ENCODE measurements at places on chromosomes 5 and 9.

DNA sequence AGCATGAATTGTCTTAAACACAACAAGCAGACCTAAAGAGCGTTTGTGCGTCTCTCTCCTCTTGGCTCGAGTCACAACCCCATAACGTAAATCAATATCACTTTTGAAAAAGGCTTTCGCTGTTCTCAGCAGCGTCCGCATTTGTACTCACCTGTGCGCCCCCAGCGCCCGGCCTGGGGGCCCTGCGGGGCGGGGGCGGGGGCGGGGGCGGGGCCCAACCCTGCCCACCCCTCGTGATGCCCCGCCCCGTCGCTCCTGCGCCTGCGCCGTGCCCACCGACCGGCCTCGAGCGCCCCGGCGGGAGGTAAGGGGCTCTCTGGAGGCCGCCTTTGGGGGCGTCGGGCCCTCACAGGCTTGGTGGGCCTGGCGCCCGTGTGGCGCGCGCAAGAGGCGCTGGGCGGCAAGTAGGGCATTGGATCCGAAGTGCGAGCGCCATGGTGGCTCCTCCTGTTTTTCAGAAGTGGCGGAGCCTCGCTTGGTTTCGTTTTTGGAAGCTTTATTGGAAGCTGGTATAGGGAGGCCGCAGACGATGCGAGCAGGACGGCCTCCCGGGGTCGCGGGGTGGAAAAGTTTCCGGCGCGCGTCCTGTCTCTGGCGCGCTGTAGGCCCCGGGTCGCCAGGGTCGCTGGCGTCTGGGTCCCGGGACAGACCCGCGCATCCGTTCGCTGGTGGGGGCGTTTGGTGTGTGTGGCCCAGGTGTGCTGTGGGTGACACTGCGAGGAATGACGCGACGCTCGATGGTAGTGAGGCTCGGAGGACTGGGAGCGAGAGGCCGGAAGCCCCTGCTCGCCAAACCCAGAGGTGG lies at the start of gene STX17:
Gene STX17 (plus strand): TSS at position 252 of the 805 bp plus-strand sequence. CDS start 8,586 bp downstream, outside the sequence.
- peak; percentile 92 for ATAC-seq

DNA sequence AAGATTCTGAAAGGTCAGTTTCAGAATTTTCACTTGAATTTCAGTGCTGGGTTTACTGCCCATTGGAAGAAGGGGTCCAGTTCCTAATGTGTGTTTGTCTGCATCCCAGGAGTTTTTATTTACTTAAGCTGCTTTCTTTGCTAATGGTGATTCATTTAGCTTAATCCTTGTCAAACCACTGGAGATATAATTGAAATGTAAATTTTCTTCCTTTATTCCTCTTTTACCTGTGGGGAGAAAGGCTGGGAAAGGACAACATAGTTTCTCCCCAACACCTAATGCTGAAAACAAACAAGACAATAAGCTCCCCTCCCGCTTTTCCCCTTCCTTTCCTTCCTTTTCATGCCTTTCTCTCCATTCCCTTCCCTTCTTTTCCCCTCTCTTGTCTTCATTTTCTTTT lies 185.8 kb downstream of the KCTD16 start:
- ATAC-seq: no peak

- ATAC-seq: no peak
Measured at GRCh38 chr5:43148417-43148816, 27.7 kb downstream of the ZNF131 start.

DNA sequence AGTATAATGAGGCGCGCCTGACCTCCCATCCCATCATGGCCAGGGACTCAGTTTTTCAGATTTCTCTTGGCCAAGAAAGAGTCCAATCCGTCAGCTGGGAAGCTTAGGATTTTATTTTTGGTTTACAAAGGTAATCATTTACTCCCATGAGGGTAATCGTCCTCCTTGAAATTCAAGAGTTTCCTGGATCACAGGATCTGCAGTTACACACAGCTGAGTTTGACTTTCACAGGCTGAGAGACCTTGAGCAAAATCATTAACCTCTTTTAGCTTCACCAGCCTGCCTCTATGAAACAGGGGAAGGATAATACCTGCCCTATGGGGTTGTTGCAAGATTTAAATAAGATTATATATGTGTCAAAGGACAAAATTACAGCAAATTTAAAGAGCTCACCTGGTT lies 15.4 kb upstream of the AK3 start:
- no peak for ATAC-seq

DNA sequence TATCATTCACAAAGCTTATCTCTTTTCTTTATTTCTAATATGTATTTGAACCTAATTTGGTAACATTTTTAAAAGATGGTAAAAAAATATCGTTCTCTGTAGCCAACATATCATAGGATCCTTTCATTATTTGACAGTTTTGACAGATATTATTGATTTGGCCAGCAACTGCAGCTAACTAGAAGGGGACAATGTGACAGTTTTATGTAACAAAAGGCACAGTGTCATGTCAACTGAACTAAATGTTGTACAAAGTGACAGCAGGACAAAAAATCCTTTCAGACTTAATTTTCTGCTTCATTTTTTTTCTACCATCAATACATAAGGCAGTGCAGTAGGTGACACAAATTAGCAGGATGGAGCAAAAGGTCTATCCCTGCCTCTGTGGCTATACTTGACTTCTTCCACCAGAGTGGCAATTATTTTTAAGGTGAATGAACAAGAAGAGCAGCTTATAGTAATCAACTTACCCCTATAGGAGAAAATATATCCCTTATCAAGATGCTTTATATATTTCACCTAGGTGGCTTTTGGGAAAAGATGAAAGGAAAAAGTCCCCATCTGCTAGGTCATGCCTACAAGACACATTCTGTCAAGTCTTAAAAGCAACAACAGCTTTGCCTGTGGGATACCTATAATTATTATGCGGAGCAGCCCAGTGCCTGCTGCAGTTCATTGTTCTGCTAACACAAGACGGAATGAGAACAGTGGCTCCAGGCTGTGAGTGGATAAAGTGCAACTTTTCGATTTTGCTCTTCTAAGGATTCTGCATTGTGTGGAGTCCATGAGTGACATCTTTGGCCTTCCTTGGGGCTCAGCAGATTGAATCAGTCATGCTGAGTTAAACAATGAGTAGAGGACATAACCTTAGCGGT lies 694.9 kb downstream of the ISL1 start:
- no peak for ATAC-seq

DNA sequence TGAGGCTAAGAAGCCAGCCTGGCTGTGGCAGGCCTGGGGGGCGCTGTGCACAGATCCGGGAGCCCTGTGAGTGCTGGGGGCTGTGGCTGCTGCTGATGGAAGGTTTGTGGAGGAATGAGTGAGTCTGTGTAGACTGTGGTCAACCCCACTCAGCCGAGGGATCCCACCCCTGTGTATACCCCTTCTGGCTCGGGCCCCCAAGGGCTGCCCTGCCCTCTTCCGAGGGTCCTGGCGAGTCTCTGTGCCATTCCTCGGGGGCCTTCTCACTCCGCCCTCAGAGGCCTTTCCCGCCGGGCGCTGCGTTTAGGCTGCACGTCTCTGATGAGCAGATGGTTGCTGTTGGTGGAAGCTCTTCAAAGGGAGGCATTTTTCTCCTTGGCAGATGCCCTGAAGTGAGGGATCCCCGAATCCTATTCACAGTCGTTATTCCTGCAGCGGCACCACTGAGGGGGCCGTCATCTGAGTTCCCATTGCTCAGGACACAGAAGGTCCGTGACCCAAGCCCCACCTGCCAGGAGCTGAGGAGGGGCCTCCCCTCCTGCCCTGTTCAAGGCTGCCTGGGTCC lies 94.1 kb downstream of the RXRA start:
- ATAC-seq: no peak

- ATAC-seq: no peak
Measured at GRCh38 chr5:61053937-61054336, 108.3 kb downstream of the SMIM15 start.

GRCh38 chr5:40266952-40267351 lies 412.8 kb upstream of the PTGER4 start:
- no peak for ATAC-seq

DNA sequence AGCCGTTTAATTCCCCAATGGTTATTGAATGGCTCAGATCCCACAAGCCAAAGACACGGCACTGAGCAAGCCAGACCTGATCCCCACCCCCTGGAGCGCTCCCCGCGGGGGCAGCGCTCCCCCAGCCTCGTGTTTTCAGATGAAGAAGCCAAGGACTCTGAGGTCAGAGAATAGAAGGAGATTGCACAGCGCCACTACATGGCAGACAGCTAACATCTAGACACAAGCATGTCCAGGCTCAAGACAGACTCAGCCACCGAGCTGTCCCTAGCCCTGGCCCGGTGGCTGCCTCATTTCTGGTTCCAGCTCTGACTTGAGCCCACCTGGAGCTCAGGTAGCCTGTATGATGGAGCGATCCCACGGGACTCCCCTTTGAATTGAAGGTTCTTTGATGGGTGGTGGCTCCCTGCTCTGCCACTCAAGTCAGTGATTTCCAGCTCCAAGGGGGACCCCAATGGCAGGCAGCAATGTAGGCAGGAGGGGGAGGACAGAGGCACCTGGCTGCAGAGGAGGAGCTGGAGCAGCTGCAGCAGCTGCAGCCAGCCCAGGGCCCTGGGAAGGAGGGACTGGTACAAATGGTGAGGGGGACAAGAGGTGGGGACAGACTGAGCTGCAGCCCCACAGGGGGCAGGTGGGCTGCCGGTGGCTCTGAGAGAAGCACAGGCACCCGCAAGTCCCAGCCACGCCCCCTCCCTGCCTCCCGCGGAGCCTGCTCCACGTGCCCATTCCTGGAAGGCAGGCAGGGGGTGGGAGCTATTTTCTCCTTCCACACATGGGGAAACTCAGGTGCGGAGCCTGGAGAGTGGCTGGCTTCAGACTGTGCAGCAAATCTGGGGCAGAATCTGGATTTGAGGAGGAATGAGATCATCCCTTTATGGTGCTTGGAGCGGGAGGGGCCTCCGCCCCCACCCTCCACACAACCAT lies 40.2 kb downstream of the NTNG2 start:
- ATAC-seq: no peak

GRCh38 chr5:82285206-82285605 lies 7.1 kb upstream of the RPS23 start:
- ATAC-seq: no peak

DNA sequence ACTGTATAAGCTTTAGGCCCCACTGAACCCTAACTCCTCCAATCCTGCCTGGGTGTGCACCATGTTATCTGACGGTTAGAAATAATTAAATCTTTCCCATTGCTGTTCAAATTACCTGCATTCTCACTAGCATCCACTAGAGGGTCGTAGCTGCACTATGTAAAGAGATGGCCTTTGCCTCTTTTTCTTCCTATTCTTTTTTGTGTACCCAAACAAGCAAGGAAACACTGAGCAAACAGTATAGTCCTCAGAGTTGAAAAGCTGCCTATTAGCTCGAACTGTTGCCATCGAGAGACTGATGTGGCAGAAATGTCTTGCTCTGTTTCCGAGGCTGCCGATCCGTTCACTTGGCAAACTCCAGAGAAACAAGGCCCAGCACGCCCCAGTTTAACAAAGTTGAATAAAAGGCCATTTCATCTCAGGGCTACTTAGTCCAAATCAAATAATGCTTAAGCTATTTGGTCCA lies 163.8 kb upstream of the TRPM3 start:
- ATAC-seq: no peak

GRCh38 chr9:79977510-79978197 lies 405.9 kb downstream of the TLE4 start:
- no peak for ATAC-seq

DNA sequence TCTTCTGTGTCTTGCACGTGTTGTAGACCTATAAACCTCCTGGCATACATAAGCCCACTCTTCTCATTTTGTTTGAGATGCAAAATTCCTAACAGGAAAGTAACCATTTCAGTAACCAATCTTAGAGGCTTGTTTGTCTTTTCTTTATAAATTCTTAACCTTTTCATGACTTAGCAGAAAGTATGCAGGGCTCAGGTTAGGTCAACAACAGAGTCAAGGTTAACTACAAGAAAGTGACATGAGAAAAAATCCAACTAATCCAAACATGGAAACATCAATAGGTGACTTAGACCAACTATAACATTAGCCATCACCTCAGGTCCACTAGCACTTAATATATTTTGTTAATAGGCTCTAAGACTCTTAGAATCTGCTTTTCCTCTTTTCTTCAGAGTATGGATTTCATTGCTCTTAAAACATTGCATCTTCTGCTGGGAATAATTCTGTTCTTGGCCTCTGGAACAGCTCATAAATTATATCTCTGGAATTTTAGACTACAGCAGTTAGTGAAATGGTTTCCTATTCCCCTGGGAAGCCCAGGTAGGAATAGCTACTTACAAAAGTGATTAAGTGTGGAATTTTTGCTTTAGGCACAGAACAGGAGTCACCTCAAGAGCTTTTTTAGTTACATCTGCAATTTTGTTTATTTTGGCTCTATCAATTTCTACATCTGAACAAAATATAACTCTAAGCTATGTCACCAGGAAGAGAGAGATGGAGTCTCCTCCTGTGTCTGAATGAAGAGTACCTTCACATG lies 155.3 kb upstream of the ANKRD55 start:
- no peak for ATAC-seq

DNA sequence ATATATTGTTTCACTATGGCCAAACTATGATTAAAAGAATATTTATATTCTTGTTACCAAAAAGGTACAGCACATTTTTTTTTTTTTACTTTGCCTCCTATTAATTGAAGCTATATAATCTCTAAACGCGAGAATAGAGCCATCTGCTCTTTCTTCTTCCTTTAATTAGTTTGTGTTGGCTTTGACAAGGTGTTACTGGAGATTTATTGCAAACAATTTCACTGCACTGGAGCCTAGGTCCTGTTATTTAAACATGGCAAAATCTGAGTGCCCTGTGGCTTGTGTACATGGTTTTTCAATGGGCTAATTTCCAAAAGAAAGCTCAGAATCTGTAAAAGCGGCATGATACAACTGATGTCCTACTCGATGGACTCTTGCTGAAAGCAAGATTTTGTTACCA lies 40.8 kb upstream of the GABRG2 start:
- no peak for ATAC-seq

- no peak for ATAC-seq
Measured at GRCh38 chr5:23332650-23333251, 174.7 kb upstream of the PRDM9 start.

DNA sequence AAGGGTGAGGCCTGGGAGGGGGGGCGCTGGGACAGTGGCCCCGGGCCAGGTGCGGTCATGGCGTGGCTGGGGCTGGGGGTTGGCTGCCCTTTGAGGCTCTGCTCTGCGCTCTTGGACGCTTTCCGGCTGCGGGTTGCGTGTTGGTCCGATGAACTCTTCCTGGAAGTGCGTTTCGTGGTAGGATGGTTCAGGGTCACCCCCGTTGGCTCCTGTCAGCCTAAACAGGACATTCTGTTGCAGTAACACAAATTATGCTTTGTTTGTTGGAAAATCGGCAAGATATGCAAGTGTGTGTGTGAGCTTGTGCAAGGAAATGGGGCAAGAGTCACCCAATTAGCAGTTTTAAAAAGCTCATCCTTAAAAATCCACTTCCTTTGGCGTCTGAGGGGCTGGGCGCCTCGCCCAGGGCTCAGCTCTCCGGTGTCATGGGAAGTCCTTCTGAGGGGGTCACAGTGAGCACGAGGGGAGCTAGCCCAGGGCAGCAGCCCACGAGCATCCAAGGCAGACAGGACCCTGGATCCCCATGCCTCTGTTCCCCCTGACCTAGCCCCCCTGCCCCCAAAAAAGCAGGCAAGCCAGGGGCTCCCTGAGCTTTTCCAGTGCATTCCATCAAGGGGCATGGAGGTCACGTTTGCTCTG lies 22.2 kb upstream of the RNU6ATAC start:
- ATAC-seq: no peak

- no peak for ATAC-seq
Measured at GRCh38 chr5:142827934-142828576, 57.9 kb downstream of the ARHGAP26 start.
